HCEC 1CT (cell line): ENCODE measurements at places on chromosomes 2 and 18.
A peak's percentile ranks its signal among the peaks of the same experiment; 100 is the strongest.

- DNase-seq: peak; percentile 80
These were observed 443.9 kb upstream of the ZNF804A start for GRCh38 chr2:184154438-184154837.

DNA sequence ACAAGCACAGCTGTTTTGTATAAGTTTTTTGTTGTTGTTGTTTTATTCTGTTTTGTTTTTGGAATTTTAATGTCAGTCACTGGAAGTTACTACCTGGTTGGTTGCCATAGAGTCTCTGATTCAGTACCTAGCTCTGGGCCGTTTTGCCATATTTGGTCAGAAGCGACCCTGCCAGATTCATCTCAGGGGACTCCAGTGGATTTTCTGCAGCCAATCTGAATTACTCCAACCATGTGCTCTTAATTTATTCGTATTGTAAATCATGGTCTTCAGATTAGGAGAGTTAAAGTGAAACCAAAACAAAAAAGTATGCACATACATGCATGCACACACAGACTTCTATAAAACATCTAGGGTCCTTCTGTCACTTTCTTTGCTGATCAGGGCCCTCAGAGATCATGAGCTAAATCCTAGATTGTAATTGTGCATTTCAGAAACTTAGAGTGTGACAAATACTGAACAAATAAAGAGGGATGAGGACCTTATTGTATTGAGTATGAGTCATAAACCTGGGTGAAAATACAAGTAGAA, 317.4 kb upstream of the UBE2E3 start:
- no peak for DNase-seq

DNA sequence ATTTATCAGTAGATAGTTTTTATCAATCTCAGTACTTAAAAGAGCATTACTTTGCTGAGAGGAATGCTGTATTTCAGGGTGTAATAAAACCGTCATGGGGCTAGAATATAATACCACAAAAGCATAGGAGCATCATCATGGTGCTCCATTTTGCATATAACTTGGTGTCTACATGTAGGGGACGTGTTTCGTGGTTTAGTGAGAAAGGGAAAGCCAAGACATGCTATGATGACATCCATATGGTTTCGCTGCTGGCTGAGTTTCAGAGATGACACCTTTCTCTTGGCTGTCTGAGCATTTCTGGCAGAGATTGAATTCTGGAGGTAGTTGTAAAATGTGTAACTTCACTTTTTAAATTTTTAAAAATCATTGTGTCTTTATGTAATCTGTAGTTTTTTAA, 32.4 kb downstream of the WDR43 start:
- no peak for DNase-seq

DNA sequence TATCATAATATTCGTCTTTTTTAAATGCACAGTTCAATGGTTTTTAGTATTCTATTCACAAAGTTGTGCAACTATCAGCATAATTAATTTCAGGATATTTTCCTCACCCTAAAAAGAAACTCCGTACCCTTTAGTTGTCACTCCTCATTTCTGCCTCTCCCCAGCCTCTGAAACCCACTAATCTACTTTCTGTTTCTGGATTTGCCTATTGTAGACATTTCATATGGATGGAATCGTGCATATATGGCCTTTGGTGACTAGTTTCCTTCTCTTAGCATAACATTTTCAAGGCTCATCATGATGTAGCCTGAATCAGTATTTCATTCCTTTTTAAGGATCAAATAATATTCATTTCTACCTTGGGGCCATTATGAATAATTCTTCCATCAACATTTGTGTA, 18.5 kb downstream of the NEURL3 start:
- DNase-seq: no peak

DNA sequence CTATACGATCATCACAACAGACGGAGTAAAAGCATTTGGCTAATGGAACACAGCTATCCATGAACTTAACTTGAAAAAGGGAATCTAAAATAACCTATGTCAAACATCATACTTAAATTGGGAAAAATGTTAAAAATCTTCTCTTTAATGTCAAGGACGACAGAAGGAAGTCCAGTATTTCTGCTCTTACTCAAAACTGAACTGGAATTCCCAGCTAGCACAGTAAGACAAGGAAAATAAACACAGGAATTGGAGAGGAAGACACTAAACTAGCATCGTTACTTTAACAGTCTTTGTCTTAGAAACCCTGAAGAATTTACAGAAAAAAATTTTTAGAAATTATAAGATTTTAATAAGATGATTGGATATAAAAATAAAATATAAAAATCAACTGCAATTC, 112.6 kb downstream of the HDAC4 start:
- peak; percentile 21 for DNase-seq

GRCh38 chr2:117519721-117520120, 294.8 kb upstream of the DDX18 start:
- no peak for DNase-seq

DNA sequence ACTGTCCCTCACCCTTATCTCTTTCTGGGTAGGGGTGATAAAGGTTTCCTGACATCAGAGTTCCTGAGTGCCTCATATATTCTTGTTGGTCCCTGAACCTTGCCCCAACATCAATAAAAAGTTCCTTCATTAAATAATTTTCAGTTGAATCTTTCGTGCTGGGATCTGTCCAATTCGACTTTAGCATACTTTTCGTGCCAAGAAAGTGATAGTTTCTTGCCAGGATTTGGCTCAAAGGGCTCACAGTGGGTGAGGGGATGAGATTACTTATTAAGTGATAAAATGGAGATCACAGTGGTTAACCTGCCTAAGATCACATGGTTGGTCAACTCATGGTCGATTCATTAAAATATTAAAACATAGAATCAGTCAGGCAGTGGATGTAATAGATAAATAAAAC, 93.8 kb upstream of the SLC8A1 start:
- no peak for DNase-seq

GRCh38 chr2:28137221-28137620, 246.7 kb downstream of the BABAM2 start:
- peak; percentile 62 for DNase-seq

GRCh38 chr2:1856922-1857321, 112.6 kb upstream of the PXDN start:
- DNase-seq: no peak

- no peak for DNase-seq
These were observed 31.4 kb upstream of the IL1B start for GRCh38 chr2:112867701-112868631.

- DNase-seq: no peak
These were observed 62.7 kb upstream of the CAPN13 start for GRCh38 chr2:30869988-30870387.

DNA sequence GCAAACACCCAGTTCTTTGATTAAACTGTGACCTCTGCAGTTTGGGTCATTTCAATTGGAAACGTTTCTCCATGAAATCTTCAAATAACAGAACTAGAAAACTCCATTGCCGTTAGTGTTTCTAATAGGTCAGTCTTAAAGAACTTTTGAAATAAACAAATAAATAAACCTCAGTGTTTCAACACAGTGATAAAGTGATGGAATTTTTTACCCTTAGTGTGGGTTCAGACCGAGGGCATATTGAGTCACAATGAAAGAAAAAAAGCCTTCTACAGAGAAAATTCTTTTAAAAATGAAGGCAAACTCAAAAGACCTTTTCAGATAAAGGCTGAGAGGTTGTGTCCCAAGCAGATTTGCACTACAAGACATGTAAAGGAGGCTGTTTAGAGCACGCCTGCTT, 149.6 kb downstream of the NCKAP5 start:
- DNase-seq: no peak

- DNase-seq: peak; percentile 96
These were observed 33.1 kb upstream of the YPEL5 start for GRCh38 chr2:30113617-30114293.

- peak; percentile 59 for DNase-seq
These were observed 9.3 kb downstream of the MEIS1 start for GRCh38 chr2:66443979-66444861.

DNA sequence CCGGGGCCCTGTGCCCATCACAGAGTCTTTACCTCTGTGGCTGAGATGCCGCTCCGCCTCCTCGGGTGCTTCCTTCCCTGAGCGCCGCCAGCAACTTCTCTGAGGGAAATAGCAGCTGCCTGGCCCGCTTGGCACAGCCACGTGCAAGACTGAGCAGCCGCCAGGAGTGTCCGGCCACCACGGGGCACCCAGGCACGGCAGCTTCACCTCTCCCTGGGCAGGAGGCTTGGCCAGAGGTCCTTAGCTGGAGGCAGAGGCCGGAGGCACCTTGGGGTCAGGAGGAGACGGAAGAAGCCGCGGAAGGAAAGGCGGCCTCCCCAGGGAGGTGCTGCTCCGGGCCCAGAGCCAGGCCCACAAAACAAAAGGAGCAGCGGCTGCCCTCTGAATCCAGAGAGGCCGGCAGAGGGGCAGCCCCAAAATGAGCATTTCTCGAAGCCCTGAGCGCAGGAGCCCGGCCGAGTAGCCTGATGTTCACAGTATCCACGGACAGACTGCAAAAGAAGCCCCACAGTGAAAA, 6.0 kb upstream of the LIMS2 start:
- no peak for DNase-seq

GRCh38 chr2:167127135-167127534, 238.9 kb downstream of the XIRP2 start:
- peak; percentile 48 for DNase-seq

GRCh38 chr2:71716697-71717624, 263.6 kb downstream of the DYSF start:
- peak; percentile 87 for DNase-seq

DNA sequence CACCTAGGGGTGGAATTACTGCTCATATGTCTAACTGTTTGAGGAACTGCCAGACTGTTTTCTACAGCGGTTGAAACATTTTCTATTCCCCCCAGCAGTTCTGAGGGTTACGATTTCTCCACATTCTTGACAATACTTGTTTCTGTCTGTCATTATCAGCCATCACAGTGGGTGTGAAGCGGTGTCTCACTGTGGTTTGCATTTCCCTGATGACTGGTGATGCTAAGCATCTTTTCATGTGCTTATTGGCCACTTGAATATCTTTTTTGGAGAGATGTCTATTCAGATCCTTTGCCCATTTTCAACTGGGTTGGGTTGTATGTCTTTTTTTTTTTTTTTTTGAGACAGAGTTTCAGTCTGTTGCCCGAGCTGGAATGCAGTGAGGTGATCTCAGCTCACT, 63.0 kb downstream of the ADNP2 start:
- no peak for DNase-seq

GRCh38 chr2:84115173-84115857, 343.8 kb downstream of the SUCLG1 start:
- no peak for DNase-seq

DNA sequence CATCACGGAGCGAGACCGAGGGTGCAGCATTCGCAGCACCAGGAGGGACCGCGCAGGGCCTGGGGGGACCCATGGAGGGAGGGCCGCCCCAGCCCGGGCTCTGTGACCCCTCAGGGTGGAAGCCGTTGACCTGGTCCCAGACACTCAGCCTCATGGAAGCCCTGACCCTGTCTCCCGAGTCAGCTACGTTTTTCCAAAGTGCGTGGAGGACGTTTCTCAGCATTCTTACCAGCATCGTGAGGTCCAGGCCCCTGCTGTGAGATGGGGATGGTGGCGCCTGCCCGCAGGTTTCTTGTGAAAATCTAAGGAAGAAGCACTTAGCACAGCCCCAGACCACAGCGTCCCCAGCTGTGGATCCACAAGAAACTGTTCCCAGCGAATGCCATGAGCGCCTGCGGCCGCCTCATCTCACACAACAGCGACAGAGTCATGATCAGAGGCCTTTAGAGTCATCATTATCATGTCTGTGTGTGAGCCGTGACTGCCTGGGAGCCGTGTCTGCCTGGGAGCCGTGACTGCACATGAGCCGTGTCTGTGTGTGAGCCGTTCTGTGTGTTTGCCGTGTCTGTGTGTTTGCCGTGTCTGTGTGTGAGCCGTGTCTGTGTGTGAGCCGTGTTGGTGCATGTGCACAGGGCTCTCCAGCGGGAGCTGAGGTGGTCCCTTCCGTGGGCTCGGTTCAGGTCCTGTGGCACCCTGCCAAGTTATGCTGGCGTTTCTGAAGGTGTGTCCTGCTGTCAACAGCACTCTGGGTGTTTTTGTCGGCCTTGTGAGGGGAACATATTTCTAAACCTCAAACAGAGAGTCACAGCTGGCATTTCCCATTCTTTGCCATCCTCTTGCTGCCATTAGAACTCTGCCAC, 49.2 kb upstream of the KCNG2 start:
- DNase-seq: no peak

- peak; percentile 76 for DNase-seq
These were observed 100.9 kb downstream of the TNS1 start for GRCh38 chr2:217901835-217902378.

DNA sequence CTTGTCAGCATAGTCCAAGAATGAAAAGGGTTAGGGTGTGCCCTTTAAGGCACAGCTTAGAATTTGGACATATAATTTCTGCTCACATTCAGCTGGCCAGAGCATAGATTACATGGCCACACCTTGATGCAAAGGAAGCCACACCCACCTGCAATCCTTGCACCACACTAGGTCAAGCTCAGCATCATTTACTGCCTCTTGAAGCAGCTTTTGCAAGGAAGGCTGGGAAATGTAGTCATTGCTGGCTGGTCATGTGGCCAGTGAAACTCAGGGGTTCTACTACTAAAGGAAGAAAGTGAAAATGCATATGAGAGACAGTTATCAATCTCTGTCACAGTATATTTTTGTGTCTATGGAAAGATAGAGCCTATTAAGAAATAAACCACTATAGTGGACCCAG, 159.3 kb downstream of the GFPT1 start:
- DNase-seq: no peak

DNA sequence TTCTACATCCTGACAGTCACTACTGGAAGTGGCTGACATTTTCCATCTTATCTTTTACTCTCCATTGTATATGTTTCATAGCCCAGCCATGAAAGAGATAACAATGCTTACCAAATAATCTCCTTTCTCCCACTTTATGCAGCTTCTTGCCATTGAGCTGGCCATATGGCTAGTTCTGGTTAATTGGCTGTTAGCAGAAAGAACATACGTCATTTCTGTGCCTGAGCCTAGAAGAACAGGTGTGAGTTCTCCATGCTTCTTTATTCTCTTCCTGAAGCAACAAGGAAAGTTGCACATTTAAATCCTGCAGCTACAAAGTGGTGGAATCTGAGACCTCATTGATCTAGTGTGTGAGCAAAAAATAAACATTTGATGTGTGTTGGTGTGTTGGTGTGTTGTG, 82.0 kb upstream of the FSHR start:
- DNase-seq: no peak

GRCh38 chr2:98546186-98546585, 62.1 kb downstream of the COA5 start:
- no peak for DNase-seq

DNA sequence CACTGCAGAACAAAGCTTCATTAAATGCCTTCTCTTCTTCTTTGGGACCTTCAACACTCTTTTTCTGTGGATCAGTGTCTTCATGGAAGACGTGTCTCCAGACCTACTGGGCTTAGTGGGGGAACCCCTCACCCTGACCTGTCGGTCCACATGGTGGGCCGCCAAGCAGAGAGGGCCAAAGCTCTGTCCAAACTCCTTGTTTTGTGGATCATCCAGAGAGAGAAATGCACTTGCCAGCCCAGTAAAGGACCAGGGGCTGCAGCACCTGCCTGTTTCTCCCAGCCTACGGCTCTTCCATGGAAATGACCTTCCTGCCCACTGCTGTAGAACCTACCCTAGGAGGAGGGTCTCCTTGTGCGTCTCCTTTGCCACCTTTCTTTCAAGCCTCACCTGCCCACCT, 25.9 kb downstream of the DYSF start:
- no peak for DNase-seq

GRCh38 chr2:216274194-216274840, 98.0 kb downstream of the MARCHF4 start:
- no peak for DNase-seq

- peak; percentile 28 for DNase-seq
These were observed 26.5 kb downstream of the CRYGD start for GRCh38 chr2:208097801-208098200.

GRCh38 chr2:147855316-147855715, 10.5 kb downstream of the ACVR2A start:
- no peak for DNase-seq
